M059J (cell line): ENCODE measurements at places on chromosomes 1 and 21. TPM values are rescaled to one million over a fixed set of nuclear protein-coding genes. Genes with fewer than 3 reads are reported as not detected.

The FCRL3 gene
- not detected in 2 replicates for total RNA-seq

The CD1B gene
- total RNA-seq: not detected in 2 replicates

The CD101 gene
- 0.07 and 1.2 TPM in 2 replicates for total RNA-seq

The PALMD gene
- 10.2 and 11.7 TPM in 2 replicates for total RNA-seq

The OR2T11 gene
- not detected in 2 replicates for total RNA-seq

The SLC2A5 gene
- total RNA-seq: 4.2 and 7.1 TPM in 2 replicates
